ENCODE measurements at places on chromosomes 16 and 17. TPM values are rescaled to one million over a fixed set of nuclear protein-coding genes. Genes with fewer than 3 reads are reported as not detected.

The NDEL1 gene
- 61.8 TPM for total RNA-seq

The ZKSCAN2 gene
- total RNA-seq: 7.0 TPM

The TMEM238L gene
- total RNA-seq: not detected

The KRT25 gene
- total RNA-seq: not detected

The SDR42E1 gene
- total RNA-seq: 0.65 TPM

The TP53TG3D gene
- 0.43 TPM for total RNA-seq

The SCIMP gene
- not detected for total RNA-seq

The TBC1D3G gene
- total RNA-seq: not detected

The BTBD17 gene
- not detected for total RNA-seq

The MYH13 gene
- not detected for total RNA-seq

The DCTPP1 gene
- 51.1 TPM for total RNA-seq

The ACLY gene
- total RNA-seq: 309 TPM

The OR3A2 gene
- not detected for total RNA-seq

The TBC1D3B gene
- 1.1 TPM for total RNA-seq

The KRT28 gene
- not detected for total RNA-seq

The CTRB2 gene
- not detected for total RNA-seq

The VPS35 gene
- total RNA-seq: 199 TPM

The RGS11 gene
- total RNA-seq: 3.1 TPM

The KRTAP4-9 gene
- not detected for total RNA-seq

The GP2 gene
- not detected for total RNA-seq

The FNDC8 gene
- not detected for total RNA-seq

The TMIGD1 gene
- total RNA-seq: not detected

The DOC2B gene
- 0.14 TPM for total RNA-seq

The TNK1 gene
- total RNA-seq: 0.27 TPM

The FBXW10 gene
- total RNA-seq: not detected

The HAP1 gene
- 0.07 TPM for total RNA-seq

The ARL5C gene
- not detected for total RNA-seq

The USP32 gene
- 60.8 TPM for total RNA-seq

The KRT12 gene
- total RNA-seq: not detected

The CD300LF gene
- not detected for total RNA-seq

The IRX5 gene
- 0.93 TPM for total RNA-seq

Data from thoracic aorta endothelial cell (primary cell).